AG08396 (cell line): ENCODE measurements at places on chromosomes 2 and 18.

- DNase-seq = no peak
Measured at GRCh38 chr2:7697052-7697451, 779.8 kb downstream of the RNF144A start.

DNA sequence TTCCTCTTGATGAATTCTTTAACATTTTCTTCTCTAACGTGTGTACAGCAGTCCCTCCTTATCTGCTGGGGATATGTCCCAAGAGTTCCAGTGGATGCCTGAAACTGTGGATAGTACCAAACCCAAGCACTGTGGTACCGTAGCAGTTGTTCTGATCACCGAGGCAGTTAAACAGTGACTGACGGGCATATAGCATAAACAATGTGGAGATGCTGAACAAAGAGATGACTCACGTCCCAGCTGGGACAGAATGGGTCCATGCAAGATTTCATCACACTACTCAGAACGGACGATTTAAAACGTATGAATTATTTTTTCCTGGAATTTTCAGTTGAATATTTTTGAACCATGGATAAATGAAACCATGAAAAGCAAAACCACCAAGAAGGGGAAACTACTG is 54.5 kb upstream of the SPAG16 start:
- no peak for DNase-seq

DNA sequence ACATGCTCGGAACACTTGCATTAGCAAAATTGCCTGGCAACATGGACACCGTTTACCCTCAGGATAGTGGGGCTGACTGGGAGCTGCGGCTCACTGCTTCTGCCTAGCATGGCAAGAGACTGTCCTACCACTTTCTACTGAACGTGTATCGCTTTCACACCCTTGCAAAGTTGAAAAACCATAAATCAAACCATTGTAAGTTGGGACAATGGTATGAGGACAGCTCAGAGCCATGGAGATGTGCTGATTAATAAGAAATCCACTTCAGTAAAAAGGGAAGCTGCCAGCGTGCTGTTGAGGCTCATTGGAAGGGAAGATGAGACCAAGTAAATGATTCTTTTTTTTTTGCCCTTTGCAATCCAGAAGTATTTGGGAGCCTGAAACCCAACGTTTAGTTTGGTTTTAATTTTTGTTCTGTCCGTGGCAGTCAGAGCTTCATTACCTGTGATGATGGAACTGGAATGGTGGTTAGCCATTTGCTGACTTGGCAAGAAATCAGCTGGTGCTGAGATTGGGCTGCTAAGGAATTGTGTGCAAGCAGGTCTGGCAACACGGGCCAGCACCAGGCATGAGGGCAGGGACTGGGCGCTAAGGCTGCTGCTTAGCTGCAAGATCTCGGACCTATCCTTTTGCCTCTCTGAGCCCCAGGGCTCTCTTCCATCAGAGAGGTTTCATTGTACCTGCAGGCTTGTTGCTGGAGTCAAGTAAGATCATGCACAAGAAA is 75.5 kb upstream of the HS6ST1 start:
- no peak for DNase-seq

DNA sequence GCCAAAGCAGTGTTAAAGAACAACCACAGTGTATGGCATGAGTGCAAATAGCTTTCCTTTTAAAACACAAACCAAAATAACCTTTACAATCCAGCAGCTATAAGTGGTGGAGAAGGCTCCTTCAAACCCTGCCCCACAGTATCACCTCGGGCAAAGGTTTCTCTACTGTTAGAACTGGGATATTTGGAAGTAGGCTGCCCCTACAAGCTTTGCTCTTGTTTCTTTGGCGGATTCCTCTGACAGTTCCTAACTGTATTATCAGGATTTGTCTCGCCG is 214.8 kb downstream of the ZNF521 start:
- no peak for DNase-seq

- DNase-seq = no peak
Measured at GRCh38 chr2:166282154-166282553, 93.6 kb downstream of the SCN9A start.
